Glutamatergic neuron (in vitro differentiated cells): ENCODE measurements at places on chromosomes 7 and 10. TPM values are rescaled to one million over a fixed set of nuclear protein-coding genes. Genes with fewer than 3 reads are reported as not detected.

ATRNL1 gene
- total RNA-seq, result 35.9 TPM

MKRN1 gene
- total RNA-seq, result 138 TPM

ESYT2 gene
- 41.9 TPM for total RNA-seq

NUTM2A gene
- 1.3 TPM for total RNA-seq

CLCN1 gene
- total RNA-seq, result 0.56 TPM
